ENCODE measurements at places on chromosomes 6 and 20.

DNA sequence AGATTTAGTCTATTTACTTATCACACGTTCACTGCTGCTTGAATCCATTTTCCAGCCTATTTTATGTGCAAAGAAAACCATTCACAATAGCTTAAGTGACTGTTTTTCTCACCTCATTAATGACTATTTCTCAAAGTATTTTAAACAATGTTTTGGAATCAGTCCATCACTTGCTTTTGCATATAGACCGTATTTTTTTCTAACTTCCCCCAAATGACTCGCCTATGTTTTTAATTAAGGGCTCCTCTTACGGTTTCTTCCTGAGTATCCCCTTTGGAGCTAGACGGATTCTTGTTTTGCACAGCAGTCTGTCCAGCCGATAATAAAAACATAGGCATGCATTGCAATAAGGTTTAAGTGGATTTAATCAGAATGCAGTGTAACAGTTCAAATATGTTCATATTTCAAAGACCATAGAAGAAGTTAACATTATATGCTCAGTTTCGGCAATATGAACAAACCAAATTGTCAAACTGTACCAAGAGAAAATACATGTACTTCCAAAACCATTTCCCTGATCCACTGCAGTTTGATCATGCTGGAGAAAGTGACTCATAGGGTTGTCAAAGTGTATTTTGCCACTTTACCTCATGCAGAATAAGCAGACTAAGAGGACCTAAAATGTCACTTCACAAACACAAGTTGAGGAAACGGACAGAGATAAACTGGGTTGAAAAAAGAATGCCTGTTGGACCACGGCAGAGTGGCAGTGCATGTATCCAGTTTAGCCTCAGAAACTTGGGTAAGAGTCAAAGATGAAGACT, 66.4 kb downstream of the HMGN3 start:
- no peak for DNase-seq

DNA sequence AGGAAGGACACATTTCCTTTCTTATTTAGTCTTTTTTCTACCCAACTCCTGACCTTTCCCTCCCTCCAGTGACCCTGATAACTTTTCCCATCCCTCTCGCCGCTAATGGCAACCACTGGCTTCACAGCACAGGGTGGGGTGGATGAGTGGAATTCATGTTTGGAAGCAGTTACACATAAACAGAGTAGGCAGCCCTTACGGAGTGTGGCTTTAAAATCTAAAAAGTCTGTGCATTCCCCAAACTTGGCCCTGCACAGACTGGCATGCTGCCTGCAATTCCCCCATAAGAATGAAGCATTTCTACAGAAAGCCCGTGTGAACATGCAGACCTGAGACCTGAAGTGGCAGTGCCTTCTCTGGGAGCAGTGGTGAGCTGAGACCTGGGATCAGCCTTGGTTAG, 275.9 kb upstream of the PRND start:
- DNase-seq, result no peak

- DNase-seq, result no peak
Observed at GRCh38 chr6:7246401-7247178, 66.4 kb downstream of the SSR1 start.

GRCh38 chr20:21373436-21373835, 23.9 kb downstream of the NKX2-4 start:
- DNase-seq, result no peak

DNA sequence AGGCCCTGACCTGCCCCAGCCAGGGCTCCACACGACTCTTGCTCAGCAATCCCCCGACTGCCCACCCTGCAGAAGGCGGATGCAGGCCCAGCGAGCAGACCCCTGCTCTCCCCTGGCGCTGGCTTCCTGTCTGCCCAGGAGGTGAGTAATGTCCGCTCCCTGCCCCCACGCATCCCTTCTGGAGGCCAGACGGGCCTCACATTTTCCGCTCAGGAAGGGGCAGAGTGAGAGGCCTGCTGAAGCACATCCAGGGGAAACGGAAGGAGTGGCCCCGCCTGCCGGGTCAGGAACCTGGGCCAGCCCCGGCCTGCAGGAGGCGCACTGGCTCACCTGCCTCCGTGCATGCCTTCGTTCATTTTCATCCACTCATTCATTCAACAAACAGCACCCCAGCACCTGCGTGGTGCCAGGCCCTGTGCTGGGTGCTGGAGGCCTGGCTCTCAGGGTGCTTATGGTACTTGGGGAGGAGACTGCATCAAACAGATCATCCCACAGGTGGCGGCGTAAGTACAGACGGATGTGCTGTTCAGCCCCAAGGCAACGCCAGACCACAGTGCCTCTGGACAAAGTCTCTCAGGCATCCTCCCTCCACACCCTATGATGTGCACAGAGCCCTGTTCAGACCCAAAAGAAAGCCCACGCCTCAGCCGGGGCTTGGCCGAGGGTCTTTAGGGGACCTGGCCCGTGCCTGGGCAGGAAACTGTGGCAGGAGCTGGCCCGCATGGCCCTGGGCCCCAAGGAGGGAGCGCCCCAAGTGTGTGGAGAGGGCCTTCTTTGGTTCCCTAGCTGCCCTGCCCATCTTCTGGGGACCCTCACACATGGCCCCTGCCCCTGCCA, 112.1 kb downstream of the ASXL1 start:
- DNase-seq, result no peak
